ENCODE measurements at places on chromosomes 3 and 15.

GRCh38 chr15:52278636-52279367 lies 16.8 kb downstream of the MYO5C start:
- no peak for DNase-seq

GRCh38 chr15:101052031-101052620 lies 133.0 kb downstream of the LRRK1 start:
- no peak for DNase-seq

- DNase-seq: no peak
These were observed 167.3 kb upstream of the THBS1 start for GRCh38 chr15:39413558-39413957.

DNA sequence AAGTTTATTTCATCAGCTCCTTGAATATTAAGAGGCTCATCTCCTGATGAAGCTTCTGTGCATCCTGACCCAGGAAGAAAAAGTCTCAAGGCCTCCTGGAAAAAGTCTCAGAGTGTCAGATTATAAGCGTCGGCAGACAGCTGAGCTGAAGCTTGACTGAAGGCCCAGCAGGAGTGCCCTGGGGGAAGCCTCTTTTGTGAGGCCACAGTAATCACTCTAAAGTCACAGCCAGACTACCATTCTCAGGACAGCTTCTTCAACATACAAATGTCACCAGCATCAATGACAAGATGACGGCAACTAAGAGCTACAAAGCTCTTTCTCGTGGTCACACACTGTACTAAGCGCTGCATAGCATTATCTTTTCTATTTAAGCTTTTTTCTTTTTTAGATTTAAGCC lies 72.7 kb upstream of the LRRN1 start:
- DNase-seq: no peak

DNA sequence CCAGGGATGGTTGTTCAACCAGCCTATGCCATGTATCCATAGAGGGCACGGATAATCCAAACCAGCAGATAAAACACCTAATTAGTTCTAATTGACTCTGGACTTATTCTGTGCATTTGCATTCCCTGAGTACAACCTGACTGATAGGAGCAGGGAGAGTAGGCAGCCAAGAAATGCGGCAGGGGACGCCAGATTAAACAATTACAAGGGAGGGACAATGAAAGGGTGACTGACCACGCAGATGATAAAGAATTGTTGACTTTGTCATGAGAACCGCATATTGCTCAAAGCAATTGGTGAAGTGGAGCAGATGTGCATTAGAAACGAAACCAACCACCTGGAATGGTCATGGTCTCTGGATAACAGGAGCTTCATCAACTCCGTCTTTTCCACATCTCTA lies 369.1 kb upstream of the FRG2C start:
- DNase-seq: no peak

GRCh38 chr3:15927969-15928368 lies 130.2 kb upstream of the ANKRD28 start:
- DNase-seq: no peak

DNA sequence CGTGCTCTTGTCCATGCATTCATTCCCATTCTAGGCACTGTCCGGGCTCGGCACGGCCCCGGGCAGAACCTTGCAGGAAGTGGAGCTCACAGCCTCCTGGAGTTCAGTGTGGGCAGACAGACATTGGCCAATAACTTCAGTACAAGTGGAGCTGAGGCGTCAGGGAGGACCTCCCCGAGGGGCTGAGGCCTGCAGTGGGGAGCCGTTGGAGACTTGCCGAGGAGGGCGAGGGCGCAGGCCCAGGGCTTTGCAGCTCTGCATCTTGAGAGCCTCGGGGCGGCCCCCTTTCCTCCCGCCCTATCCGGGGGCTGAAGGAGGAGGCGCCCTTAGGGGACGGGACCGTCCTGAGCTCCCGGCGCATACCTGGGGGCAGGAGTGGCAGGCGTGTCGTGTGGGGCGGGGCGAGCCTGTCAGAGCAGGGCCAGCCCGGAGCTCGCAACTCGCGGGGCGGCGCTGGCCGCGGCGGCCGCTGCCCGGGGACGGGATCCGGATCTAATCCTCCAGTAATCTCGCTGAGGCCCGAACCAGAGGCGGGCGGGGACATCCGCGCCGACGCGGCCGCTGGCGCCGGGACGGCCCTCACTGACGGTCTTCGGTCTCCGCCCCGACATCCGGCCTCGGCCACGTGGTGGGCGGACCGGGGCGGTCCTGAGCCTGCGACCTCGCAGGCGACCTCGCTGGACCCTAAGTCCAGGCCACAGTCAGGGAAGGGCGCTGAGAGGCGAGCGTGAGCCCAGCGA lies at the start of gene ACY1:
TSS of gene ACY1 (plus strand) at position 698 of the 740 bp plus-strand sequence. CDS start 530 bp downstream, outside the sequence.
- DNase-seq: peak; percentile 83

DNA sequence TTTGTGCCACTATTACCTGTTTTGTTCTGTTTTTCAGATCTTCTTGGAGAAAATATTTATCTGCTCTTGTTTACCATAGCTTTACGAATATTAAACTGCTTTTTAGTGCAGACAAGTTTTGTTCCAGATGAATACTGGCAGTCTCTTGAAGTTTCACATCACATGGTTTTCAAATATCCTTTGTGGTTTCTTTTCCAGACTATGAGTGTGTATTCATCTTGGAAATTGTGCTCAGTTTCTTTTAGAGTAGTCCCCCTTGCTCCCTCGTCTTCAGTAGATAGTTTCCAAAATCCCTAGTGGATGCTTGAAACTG lies 1.2 kb downstream of the PIGB start:
- DNase-seq: peak; percentile 25

GRCh38 chr3:94004301-94004910 lies 24.0 kb downstream of the STX19 start:
- DNase-seq: peak; percentile 64

DNA sequence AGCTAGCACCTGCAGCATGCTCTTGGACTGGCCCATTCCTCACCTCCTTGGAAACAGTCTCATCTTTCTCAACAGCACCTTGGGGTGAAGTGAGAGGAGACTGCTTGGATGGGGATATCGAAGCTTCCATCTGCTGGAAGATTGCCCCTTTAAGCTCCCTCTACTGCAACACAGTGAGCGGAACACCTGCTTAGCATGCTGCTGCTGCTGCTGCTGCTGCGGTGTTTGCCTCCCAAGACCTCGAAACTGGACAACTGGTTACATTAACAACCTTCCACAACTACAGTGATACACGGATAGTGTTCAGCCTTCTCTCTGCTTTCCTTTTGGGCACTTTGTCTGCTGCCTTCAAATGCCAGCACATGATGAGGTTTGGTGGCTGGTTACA lies 253.9 kb upstream of the LYSMD4 start:
- DNase-seq: no peak

DNA sequence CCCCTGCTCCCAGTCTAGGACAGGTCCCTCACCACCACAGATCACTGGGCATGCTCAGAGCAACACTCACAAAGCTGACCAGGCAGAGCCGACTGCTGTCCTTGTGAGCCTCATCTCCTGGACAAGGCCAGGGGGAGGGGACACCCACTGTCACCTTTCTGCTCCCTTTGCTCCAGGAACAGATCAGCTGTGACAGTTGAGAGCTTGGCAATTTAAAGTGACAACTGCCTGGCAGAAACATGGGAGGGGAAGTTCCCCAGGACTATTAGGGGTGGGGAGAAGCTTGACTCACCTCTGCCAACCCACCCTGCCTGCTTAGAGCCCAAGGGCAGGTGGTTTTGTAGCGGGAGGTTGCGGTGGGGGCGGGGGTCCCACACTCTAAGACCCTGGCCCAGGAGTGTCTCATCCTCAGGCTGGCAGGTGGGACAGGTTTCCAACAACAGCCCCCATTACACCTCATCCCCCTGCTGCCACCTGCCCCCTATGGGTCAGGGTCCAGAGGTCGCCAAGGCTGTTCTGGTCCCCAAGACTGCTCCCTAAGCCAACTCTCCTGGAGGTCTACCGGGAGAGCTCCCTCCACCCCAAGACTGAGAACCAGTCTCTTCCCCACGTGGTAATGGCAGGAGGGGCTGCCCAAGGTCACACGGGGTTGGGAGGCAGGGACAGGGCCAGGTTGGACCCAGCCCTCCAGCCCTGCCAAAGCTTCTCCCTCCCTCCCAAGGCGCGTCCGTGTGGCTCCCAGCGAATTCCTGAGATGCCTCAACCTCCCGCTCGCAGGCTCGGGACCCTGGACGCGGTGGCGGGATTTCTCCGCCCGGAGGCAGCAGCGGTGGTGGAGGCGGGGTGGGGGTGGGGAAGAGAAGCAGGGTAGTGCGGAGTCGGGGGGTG lies 80.4 kb downstream of the IQSEC1 start:
- no peak for DNase-seq

DNA sequence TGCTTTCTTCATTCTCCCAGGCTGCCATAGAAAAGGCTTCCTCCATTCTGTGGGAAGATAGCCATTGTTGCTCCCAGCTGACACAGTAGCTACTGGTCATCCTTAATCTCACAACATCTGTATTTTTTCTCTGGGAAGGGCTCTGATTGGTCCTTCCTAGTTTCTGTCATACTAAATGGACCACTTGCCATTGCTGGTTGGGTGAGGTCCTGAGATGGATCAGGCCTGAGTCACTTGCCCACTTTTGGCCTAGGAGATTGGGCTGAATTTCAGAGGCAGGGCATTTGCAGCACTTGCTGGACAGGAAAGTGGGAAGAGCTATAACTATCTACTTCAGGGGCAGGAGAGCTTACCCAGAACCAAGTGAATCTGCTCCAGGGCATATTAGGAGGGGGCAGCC lies 106.5 kb upstream of the PROK2 start:
- DNase-seq: no peak

Measured in Kasumi-1 (cell line).